Left lung (tissue), 14 donors: ENCODE measurements at places on chromosomes 4 and X. TPM values are rescaled to one million over a fixed set of nuclear protein-coding genes. Genes with fewer than 3 reads are reported as not detected.

DNA sequence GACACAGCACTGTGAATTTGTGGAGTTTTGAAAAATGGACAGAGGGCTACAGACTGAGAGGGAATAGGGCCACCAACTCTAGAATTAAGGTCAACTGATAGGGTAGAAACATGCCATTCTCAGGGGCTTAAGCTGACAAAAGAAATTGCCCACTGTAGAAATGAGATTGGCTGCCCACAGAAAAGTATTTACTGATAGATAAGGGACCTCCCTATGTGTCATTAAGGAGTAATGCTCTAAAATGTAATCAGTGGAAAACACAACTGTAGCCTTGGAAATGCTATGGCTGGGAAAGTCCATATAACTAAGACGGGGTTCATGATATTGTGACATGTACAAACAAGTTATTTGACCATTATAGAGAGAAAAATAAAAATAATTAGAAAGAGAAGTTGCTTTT lies 4.6 kb downstream of the RTL9 start:
- DNase-seq, result no peak

- DNase-seq, result no peak
Observed at GRCh38 chrX:128848374-128848773, 674.9 kb downstream of the SMARCA1 start.

- no peak for DNase-seq
Observed at GRCh38 chrX:1493877-1494510, 41.3 kb upstream of the ASMTL start.

GRCh38 chr4:98318521-98318920 lies 57.3 kb downstream of the RAP1GDS1 start:
- DNase-seq, result no peak

DNA sequence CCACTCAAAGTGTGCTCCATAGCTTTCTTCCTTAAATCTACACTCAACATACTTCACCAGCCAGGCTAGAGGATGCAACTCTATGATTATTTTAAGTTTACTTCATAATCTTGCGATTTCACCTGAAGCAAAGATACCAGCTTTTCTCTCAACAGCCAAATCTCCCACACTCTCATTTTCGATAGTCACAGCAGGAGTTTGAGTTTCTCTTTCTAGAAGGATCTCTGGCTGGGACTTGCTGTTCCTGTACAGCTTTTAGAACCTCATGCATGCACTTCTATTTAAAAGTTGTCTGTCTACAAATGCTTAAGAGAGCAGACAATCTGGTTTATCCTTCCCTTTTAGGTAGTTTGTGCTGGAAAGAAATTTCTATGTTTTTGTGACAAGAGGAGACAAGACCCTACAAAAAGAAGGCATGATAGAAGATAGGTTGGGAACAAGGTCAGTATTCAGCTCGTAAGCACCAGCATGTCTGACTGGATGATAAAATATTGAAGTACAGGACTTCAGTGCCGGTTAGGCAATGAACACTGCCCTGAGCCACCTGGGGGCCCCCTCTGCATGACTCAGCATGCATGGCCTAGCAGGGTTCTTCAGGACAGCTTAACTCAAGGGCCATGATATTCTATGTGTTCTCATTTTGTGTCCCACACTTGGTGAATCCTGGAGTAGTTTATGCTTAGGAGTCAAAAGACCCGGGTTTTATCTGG lies 65.6 kb downstream of the ATXN3L start:
- DNase-seq, result no peak

- no peak for DNase-seq
Observed at GRCh38 chr4:174709526-174709925, 119.5 kb downstream of the GLRA3 start.

DNA sequence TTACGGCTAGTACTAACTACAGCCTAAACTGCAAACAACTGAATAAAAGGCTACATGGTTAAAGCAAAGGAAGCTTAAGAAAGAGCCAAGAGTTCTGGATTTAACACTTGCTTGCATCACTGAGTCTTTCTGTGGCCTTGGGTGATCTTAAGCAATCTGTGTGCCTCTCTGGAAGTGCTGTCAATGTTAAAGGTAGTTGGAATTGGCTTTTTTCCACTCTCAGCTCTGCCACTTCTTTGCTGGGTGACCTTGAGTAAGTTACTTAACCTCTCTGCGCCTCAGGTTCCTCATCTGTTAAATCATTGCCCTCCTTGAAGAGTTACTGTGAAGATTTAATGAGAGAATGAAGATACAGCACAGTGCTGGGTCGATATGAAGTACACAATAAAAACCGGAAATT lies 15.7 kb downstream of the SLC2A9 start:
- no peak for DNase-seq

DNA sequence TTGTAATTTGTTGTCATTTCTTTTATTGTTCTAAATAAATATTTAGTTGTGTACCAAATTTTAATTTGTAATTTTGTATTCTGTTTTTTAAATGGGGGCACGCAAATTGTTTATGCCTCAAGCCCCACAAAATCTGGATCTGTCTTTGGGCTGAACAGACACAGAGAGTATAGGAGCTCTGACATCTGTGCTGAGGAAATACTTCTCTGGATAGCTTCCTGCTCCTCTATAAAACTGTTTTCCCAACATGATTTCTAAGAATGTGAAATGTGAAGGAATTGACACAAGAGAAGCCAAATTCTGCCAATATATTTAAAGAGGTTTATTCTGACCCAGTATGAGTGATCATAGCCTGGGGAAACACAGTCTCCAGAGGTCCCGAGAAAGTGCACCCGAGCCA lies 93.0 kb downstream of the IL13RA2 start:
- no peak for DNase-seq

NSG1 gene
- 72.0 TPM for polyA plus RNA-seq
